NCI-H1105 (cell line): ENCODE measurements at places on chromosomes 5 and 9.

DNA sequence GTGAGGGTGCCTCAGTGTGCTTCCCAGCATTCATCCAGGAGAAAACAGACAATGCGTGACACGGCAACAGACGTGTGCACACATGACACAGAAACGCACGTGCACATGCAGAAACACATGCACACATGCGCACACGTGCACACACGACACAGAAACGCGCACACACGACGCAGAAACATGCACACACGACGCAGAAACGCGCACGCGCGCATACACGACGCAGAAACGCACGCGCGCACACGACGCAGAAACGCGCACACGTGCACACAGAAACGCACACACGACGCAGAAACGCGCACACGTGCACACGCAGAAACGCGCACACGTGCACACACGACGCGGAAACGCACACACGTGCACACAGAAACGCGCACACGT lies 16.5 kb downstream of the TPPP start:
- no peak for DNase-seq

- DNase-seq = no peak
These were observed 5.1 kb upstream of the HSPA5 start for GRCh38 chr9:125246261-125246667.

DNA sequence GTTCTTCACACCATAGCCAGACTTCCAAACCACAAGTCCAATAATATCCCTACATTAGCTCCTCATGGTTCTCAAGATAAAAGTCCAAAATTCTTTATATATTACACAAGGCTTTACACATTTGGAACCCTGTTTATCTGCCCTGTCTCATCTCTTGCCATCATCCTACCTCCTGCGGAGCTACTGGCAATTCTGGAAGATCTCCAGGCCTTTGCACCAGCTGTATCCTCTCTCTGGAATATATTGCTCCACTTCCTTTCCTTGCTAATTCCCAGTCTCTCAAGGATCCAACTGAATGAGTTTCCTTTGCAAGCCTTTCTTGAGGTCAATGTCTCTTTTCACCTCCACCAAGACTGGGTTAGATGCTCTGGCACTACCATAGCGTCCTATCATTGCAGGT lies 41.3 kb upstream of the MIER3 start:
- no peak for DNase-seq

DNA sequence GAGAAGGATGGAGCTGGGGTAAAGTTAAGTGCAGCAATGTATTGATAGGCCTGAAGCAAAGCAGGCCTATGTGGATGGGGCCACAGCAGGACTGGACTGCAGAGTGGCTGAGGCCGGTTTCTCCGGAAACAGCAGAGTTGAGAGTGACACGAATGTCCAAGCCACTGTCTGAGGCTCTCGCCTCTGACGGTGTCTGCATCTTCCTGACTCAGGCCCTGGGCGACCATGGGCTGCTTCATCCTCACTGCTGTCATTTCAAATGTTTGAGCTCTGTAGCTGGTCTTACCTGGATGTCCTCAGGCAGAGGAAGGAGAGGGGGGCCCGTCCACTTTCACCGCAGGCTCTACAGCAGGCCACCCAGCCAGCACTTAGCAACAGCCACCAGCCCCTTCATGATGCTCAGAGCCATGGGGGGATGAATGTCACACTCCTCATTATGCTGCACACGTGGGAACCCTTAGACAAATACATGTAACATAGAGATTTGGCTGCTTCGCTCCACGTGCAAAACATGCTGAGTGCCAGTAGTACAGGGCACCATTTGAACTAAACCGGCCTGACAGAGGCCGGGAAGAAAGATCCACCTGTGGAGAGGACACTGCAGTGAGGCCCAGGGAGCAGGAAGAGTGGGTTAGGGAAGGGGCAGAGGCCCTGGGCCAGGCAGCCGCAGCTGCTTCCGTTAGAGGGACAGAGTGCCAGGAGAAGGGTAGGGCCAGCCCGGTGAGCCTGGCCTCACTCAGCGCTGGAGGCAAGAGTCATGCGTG lies 31.7 kb upstream of the NXNL2 start:
- no peak for DNase-seq

- DNase-seq = peak; percentile 85
These were observed 65.4 kb upstream of the ARAP3 start for GRCh38 chr5:141747152-141748141.

- no peak for DNase-seq
These were observed 54.3 kb downstream of the TMC1 start for GRCh38 chr9:72575666-72576065.

- no peak for DNase-seq
These were observed 1.9 kb upstream of the MRPS2 start for GRCh38 chr9:135498381-135499126.

- DNase-seq = no peak
These were observed 66.8 kb downstream of the ARL15 start for GRCh38 chr5:54243483-54244080.

DNA sequence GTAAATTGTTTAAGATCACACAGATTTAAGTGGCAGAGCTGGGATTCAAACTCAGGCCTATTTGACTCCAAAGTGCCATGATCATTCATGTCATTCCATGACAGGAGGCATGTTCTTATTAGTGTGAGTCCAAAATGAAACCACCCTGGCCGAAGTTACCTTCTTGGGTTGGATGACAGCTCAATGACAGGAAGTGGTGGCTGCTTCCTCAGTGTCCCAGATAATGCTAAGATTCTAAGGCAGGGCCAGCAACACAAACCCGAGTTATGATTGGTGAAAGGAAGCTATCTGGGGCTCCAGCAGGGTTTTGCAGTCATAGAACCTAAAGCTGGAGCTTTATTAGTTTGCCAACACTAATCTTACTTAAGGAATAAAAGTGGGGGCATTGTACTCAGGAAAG lies 340.4 kb downstream of the SLIT3 start:
- no peak for DNase-seq
